GM03348 (cell line): ENCODE measurements at places on chromosomes 16 and 17.

GRCh38 chr16:82229800-82230619 lies 60.0 kb upstream of the MPHOSPH6 start:
- DNase-seq, result peak; percentile 81

- DNase-seq, result peak; percentile 78
Observed at GRCh38 chr16:55842369-55843104, 9.6 kb upstream of the CES1 start.

DNA sequence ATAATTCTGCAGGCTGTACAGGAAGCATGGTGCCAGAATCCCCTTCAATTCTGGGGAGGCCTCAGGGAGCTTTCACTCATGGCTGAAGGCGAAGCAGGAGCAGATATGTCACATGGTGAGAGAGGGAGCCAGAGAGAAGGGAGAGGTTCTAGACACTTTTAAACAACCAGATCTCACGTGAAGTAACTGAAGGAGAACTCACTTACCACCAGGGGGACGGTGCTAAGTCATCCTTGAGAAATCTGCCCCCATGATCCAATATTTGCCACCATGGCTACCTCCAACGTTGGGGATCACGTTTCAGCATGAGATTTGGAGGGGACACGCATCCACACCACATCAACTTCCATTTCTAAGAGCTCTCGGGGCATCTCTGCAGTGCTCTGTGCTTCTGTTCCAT lies 37.4 kb upstream of the GNA13 start:
- no peak for DNase-seq

- DNase-seq, result no peak
Observed at GRCh38 chr17:58648236-58648635, 43.6 kb downstream of the TEX14 start.

GRCh38 chr17:35074711-35075707 lies 11.5 kb upstream of the RFFL start:
- no peak for DNase-seq

DNA sequence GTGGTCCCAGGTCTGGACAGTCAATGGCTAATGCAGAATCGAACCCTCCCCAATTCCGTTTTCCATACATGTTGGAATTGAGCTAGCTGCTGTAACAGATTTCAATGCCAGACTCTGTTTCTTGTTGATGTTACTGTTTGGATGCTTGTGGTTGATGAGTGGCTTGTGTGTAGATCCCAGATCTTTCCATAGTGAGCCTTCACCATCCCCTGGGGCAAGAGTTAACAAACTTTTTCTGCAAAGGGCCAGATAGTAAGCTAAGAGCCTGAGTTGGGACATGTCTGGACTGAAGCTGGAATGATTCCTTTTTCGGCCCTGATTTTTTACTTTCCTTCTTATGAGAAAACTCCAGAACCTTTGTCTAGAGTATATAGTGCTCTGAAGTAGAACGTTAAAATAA lies 296.3 kb downstream of the CPPED1 start:
- peak; percentile 21 for DNase-seq

- DNase-seq, result peak; percentile 66
Observed at GRCh38 chr17:32323811-32324491, 18.0 kb downstream of the C17orf75 start.

DNA sequence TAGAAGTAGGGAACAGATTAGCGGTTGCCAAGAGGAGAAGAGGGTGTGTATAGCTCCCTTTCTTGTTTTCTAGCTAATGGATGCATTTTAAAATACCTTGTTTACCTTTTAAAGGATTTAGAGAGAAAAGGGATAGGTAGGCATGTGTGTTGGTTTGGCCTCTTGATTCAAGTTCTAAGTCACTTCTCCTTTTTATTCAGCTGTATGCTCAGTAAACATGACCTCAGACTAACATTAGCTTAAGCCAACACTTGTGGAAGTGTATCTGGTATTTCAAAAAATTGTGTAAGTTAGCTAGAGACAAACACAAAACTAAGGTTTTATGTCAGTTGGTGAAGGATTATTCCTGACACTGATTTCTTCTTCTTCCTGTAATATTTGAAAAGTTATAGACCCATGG lies 204.1 kb upstream of the NOG start:
- DNase-seq, result no peak

- DNase-seq, result no peak
Observed at GRCh38 chr17:27958708-27959381, 65.7 kb upstream of the LYRM9 start.

- DNase-seq, result peak; percentile 9
Observed at GRCh38 chr16:13873835-13874438, 46.0 kb upstream of the ERCC4 start.

DNA sequence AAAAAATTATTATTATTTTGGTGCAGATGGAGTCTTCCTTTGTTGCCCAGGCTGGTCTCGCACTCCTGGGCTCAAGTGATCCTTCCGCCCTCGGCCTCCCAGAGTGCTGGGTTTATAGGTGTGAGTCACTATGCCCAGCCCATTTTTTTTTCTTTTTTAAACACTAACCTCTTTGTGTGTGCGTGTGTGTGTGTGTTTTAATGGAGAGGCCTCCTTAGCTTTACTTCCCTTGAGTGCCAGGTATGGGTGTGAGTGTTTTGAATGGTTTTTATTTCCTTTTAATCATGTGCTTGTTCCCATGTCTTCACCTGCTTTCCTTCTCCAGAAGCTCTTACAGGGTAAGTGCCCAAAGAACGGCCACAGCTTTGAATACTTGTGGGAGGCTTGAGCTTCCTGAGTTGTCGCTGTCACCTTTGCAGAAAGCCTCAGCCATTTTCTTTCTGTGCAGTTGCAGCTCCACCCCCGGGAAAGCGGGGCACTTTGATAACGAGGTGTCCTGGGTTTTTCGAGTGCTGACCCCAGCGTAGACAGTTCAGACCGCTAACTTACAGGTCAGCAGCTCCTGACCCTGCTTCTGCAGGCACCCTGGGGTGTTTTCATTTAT lies 22.6 kb downstream of the AKAP1 start:
- no peak for DNase-seq

DNA sequence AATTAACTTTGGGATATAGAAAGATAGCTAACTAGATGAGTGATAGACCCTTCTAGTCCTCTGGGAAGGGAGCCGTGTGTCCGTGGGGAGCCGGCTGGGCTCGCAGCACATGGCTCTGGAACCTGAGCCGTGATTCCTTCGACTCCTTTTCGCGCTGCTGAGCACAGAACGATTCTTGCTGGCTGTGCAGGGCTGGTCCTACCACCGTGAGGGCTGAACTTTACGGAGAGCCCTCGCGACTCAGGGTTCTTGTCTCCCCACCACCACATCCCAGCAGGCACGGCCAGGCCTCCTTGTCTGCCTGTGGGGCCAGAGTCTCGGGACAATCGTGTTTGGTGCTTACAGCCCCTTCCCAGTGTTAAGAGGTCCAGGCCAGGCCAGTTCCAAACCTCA lies 13.8 kb upstream of the TCF25 start:
- no peak for DNase-seq

GRCh38 chr17:75559958-75560533 lies 27.6 kb upstream of the MYO15B start:
- DNase-seq, result no peak

GRCh38 chr17:57954397-57955182 lies 622 bp downstream of the CUEDC1 start:
- DNase-seq, result peak; percentile 85

- no peak for DNase-seq
Observed at GRCh38 chr16:73966851-73967250, 329.8 kb upstream of the PSMD7 start.

- DNase-seq, result no peak
Observed at GRCh38 chr16:87809150-87809902, 43.5 kb upstream of the KLHDC4 start.

GRCh38 chr17:49821466-49821865 lies 26.4 kb downstream of the TAC4 start:
- no peak for DNase-seq

GRCh38 chr17:50546701-50547034 lies 306 bp upstream of the SPATA20 start:
- DNase-seq, result no peak

DNA sequence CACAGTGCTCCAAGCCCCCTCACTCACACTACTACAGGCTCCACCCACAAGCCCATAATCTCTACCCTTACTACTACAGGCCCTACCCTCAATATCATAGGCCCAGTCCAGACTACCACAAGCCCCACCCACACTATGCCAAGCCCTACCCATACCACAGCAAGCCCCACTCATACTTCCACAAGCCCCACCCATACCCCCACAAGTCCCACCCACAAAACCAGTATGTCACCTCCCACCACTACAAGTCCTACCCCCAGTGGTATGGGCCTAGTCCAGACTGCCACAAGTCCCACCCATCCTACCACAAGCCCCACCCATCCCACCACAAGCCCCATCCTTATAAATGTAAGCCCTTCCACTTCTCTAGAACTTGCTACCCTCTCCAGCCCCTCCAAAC lies 13.8 kb downstream of the RIPOR1 start:
- DNase-seq, result peak; percentile 87

- no peak for DNase-seq
Observed at GRCh38 chr17:27579897-27580321, 51.1 kb upstream of the LGALS9 start.

DNA sequence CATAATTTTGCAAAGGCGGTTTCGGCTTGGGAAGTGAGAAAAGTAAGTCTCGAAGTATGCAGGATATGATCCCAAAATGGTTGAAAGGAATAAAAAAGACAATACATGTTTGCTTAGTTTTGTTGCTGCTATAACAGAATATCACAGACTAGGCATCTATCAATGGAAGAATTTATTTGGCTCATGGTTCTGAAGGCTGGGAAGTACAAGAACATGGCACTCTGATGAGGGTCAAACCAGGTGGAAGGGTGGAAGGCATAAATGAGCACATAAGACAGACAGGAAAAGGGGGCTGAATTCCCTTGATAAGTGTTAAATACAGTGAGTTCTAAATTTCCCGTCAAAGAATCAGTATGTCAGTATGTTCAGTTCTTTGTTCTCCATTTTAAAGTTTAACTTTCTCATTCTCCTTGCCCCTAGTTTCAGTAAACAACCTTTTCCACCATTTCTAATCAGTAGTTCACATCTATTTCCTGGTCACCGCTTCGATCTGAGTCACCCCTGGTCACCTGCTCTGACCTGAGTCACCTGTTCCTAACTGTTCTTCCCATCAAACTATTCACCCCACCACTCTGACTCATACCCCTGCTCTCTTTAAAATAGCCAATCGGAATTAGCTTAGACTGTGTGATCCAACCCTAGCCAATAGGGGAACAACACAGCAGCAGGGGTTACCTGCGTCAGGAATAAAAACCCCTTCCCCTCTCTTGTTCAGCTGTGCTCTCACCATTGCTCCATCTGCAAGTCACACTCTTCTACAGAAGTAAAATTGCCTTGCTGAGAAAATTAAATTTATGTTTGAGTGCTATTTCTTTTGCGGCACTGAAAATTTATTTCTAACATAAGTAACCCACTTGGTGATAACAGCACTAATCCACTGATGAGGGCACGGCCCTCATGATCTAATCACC lies 240.8 kb downstream of the STX8 start:
- DNase-seq, result no peak

- DNase-seq, result peak; percentile 81
Observed at GRCh38 chr16:83878838-83879237, 20.1 kb upstream of the MLYCD start.

DNA sequence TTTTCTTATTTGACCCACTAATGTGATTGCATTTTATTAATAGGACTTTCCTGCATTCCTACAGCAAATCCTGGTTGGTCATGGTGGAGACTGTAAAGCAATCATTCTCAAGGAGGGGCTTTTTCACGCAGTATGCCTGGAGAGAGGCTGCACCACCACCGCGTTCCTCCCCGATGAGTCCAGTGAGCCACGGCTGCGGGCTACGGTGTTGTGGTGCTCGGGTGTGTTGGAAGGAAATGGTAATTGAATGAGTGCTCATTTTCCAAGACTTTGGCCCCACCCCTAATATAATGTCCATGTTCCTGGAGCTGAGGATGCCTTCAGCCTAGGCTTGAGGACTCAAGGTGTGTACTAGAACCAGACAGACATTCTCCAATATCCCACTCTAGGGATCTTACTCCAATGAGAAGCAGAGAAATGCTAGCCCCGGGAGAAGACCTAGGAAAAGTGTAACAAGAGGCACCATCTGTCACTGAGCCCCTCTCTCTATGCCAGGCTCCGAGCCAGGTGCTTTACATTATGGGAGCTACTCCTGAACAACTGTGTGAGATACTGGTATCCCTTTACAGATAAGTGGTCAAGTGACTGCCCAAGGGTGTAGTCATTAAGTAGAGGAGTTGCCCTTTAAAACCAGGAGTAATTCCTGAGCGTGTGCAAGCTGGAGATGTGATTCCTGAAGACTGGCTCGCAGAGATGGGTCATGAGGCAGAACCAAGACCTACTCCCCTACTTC lies 39.4 kb downstream of the HEATR6 start:
- DNase-seq, result no peak
